ENCODE measurements at places on chromosomes 5 and 9.

DNA sequence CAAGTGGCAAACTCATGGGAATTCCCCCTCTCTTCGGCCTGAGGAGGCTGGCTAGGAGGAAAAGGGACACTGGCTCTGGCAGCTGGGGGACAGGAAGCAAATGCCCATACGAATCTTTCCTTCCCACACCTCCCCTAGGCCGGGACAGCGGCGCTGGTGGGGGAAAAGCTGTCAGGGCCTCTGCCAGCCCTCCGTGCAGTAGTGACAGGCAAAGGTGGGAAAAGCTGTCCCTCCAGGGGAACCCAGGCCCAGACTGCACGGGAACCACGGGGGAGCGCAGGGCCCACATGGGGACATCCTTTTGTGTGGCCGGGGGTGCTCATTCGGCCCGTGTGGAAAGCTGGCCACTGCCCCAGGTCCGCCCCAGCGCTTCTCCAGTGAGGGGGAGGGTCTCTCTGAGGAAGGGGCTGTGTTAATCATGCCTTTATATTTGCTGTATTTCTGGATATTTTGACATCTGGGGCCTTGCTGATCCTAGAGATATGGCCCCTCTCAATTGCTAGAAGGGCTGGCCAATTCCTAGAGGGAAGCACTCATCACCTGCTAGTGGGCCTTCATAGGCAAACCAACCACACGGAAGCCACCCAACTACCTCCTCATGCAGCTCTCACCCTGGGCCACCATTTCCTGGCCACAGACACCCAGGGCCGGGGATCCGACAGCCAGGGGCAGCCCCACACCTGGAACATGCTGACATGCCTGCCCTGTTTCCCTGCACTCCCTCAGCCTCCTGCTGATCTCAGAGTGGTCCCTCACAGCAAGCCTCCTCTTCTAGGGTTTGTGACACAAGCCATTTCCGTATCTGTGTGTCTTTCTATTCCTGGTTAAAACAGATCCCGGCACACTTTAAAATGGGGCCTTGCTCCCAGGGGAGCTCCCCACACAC is 138.8 kb downstream of the ROR2 start:
- no peak for DNase-seq

GRCh38 chr9:13804532-13804931 is 509.4 kb downstream of the NFIB start:
- DNase-seq: no peak

- DNase-seq: peak; percentile 53
These were observed 237.9 kb downstream of the TMEM38B start for GRCh38 chr9:105932276-105932675.

- peak; percentile 82 for DNase-seq
These were observed 119.6 kb upstream of the NFIB start for GRCh38 chr9:14433351-14434157.

DNA sequence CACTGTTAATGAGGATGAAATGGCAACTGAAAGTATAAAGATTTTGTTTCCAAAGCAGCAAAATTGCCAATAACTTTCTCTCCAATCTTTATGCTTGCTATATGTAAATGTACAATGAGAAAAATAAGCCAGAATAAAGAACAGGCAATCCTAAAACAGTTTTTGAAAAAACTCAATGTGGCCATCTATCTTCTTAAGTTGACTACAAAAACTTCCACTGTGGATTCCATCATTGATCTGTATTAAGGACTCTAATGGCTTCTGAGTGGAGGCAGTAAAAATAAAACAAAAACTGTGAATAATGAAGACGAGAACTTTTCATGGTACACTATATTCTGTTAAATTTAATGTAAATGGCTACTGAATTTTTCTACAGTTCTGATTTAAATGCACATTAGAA is 382.9 kb downstream of the TMEM232 start:
- DNase-seq: no peak

GRCh38 chr9:90898228-90898627 is 96.6 kb downstream of the SYK start:
- no peak for DNase-seq

GRCh38 chr5:98599016-98599415 is 174.4 kb upstream of the RGMB start:
- DNase-seq: no peak

- DNase-seq: no peak
These were observed 2206.6 kb downstream of the MAT2B start for GRCh38 chr5:165712011-165712410.

DNA sequence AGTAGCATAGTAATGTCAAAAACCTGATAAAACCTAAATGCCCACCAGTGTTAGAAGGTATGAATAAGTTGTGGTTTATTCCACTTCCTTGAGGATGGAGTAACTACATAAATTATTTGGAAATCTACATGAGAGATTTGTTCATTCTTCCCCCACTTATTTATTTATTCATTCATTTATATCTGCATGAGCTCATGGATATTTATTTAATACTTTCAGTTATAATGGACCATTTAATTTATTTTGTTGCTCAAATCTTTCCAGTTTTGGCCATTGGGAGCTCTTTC is 223.8 kb upstream of the S1PR3 start:
- no peak for DNase-seq

- DNase-seq: no peak
These were observed 434 bp downstream of the GLRX start for GRCh38 chr5:95822043-95822541.

DNA sequence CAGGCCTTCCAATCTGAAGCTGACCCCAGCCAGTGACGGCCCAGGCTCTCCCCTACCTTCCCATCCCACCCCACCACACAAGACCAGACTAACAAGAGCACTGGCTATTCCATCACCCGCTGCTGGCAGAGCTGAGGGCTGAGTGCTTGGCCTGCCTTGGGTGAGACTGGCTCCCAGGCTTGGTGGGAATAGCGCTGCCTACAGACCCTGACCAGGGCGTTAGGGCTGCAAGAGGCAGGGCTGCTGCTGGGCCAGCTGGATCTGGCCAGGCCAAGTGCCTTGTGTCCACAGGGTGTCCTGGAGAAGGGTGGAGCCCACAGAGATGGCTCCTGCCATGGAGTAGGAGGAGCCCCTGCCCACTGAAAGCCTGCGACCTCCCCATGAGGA is 31.6 kb upstream of the ANGPTL2 start:
- DNase-seq: no peak

DNA sequence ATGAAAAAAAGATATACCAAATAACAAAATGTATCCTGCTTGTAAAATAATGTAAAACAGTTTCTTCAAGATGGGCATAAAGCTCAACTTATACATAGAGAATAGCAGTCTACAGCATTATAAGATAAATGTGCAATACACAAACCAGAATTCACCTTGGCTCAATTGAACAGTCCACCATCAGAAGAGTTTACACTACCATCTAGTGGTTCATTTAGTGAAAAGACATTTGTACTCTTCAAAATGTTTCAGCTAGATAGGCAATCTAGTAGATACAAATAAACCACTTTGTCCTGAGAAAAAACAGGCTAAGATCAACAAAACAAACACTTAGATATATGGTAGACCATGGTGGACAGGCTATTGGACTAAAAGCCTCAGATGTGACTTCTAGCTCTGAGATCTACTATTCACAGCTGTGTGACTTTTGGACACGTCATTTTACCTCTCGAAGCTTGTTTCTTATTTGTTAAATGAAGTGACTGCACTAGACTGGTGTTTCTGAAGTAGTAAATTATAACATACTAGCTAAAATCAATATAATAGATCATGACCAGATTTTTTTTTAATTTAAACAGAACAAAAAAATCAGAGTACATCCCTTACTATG is 22.1 kb upstream of the TPD52L3 start:
- DNase-seq: peak; percentile 34

DNA sequence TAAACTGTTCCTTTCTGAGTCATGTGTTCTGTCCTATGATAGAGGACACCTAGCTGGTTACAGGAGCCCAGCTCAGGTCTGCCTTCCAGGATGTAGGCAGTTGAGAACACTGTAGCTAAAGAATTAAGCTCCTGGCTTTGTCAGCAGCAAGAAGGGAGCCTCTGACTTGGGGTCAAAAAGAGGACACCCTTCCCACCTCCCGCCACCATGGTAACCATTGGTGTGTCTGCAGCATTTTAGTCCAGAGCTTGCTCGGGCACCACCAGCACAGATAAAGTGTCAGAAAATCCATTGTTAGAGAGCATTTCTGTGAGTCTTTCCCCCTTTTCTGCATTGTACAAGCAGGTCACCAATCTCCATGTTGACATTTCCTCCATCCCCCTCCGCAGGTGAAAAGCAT is 181.7 kb downstream of the DOCK8 start:
- DNase-seq: no peak

DNA sequence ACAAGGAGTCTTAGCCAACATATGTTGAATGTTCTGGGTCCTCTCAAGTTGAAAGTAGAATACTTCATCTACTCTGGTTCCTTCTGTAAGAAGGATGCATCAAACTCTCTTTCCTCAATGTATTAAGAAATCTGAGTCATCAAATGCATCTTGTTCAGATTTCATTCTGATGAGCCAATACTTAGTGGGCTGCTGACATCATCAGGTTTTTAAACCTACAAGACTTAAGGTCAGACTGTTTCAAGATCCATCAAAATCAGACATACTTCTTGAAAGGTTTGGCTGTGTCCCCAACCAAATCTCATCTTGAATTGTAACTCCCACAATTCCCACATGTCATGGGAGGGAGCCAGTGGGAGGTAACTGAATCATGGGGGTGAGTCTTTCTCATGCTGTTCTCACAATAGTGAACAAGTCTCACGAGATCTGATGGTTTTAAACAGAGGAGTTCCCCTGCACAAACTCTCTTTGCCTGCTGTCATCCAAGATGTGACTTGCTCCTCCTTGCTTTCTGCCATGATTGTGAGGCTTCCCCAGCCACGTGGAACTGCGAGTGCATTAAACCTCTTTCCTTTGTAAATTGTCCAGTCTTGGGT is 168.8 kb downstream of the RAPGEF6 start:
- DNase-seq: no peak

DNA sequence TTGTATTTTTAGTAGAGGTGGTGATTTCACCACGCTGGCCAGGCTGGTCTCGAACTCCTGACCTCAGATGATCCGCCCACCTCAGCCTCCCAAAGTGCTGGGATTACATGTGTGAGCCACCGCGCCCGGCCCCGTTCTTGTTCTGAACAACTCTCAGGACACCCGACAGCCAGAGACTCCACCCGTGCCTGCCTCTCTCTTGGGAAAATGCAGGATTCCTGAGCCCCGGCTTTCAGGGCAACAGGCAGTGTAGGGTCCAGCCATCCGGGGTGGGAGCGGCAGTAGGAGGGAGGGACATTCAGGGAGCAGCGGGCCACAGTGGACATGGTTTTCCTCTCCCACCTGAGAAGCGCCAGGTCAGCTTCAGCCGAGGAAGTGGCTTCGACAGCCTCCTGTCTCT is 34.4 kb downstream of the NCS1 start:
- DNase-seq: no peak

GRCh38 chr5:86824637-86825036 is 206.9 kb downstream of the COX7C start:
- DNase-seq: no peak

GRCh38 chr9:93256878-93257807 is 73.2 kb downstream of the WNK2 start:
- no peak for DNase-seq

DNA sequence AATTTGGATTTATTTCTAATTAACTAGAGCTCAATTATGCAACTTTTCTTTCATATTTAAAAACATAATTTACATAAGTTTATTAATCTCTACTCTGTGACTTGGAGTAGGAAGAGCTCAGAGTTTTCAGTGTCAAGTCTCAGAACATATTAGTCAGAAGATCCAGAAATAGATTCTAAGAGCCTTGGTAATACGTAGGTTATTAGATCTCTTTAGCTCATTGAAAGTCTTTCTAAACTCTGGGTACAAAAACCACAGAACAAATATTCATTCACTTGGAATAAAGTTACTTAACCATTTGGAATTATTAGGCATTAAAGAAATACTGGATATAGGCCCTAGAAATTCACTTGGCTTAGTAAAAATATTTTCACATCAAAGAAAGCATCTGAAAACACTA is 26.3 kb upstream of the ISCA1 start:
- DNase-seq: peak; percentile 54

DNA sequence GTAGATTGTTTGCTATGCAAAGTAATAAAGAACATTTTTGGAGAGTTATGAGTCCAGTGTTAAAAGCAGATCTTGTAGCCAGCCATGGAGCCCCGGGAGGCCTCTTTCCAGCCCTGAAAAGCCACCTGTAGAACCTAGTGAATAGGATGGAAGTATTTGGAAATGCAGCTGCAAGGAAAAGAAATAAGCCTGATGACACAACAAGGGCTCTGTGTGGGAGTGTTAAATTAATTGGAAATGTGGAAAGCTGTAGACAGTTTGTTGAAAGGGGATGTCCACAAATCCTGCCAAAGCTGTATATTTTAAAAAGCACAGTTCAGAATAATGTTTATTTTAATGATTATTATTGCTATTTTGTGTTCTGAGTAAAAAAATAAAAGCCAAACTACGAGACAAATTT is 152.5 kb upstream of the GHR start:
- no peak for DNase-seq

GRCh38 chr9:105264380-105264779 is 19.9 kb downstream of the SLC44A1 start:
- DNase-seq: no peak

DNA sequence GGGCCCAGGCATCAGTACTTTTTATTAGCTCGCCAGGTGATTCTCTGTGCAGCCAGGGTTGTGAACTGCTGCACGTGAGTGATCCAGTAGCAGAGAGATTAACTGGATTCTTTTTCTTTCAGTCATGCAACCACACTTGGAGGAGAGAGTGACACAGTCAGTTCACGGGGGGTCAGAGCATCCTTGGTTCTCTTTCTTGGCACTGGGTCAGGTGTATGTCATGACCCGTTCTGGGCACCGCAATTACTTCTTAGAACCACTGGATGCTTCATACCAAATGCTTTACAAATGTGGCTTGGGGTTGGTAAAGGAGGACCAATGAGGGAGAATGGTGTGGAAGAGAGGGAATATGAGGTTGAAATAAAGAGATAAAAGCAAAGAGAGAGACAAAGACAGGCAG is 368.7 kb downstream of the MLLT3 start:
- no peak for DNase-seq

- no peak for DNase-seq
These were observed 147.6 kb downstream of the ADAMTS6 start for GRCh38 chr5:65334077-65334476.

GRCh38 chr9:137480686-137481683 is 21.9 kb upstream of the NSMF start:
- no peak for DNase-seq

GRCh38 chr5:98424681-98425450 is 348.6 kb upstream of the RGMB start:
- no peak for DNase-seq

DNA sequence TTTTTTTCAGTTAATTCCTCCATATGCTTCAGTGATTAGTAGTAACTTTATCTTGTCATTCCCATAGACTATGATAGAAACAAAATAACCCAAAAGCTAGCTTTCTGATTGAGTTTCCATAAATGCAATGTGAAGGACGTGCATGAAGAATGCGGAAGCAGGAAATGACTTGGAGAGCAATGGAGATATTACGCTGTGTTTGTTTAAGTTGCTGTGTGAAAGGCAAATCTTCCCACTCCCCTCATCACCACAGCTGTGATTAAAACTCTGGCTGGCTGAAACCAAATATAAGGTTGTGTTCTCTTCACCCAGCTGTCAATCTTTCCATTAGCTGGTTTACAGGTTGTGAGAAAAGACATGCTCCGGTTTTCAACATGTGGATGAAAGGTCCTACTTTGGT is 83.9 kb downstream of the NR2F1-AS1 start:
- DNase-seq: no peak

- DNase-seq: no peak
These were observed 36.5 kb downstream of the SHB start for GRCh38 chr9:38032266-38033110.

- no peak for DNase-seq
These were observed 117.4 kb downstream of the GPR21 start for GRCh38 chr9:123150708-123151503.

GRCh38 chr5:131381021-131381420 is 117.2 kb downstream of the CDC42SE2 start:
- no peak for DNase-seq

- no peak for DNase-seq
These were observed 41.6 kb upstream of the GGTA1 start for GRCh38 chr9:121541256-121541655.

Data from putamen (tissue), 1 donor.